Naive thymus-derived CD4-positive, alpha-beta T cell (primary cell): ENCODE measurements at places on chromosomes 1 and 21. TPM values are rescaled to one million over a fixed set of nuclear protein-coding genes. Genes with fewer than 3 reads are reported as not detected.

The COL6A1 gene
- total RNA-seq: 0.22 and 0.51 TPM in 2 replicates

GRCh38 chr1:204293605-204294337 is 66.0 kb downstream of the PLEKHA6 start:
- no peak for DNase-seq
- no peaks in the 10 kb centered on the region for H3K27me3 ChIP-seq
- H3K4me1 ChIP-seq: no peaks in the 10 kb centered on the region
- no peak overlapping the region for H3K27ac ChIP-seq
- no peak overlapping the region for H3K4me3 ChIP-seq

DNA sequence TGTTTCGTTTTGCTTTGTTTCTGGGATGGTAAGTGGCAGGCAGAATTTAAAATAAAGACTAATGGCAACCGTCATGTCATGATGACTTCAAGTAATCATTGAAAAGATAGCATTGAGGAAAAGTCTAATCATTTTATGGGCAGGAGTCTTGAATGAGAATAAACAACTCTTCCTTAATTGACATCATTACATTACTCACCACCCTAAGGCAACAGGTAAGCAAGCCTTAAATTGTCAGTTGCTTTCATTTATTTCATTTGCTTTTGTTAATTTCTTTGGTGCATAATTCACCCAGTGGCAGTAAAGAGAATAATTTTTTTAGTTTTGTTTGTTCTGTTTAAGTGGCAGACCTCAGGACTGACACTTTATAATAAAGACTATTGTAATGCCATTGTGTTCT is 669.0 kb downstream of the RWDD3 start:
- no peaks in the 10 kb centered on the region for H3K4me1 ChIP-seq
- DNase-seq: no peak
- no peak overlapping the region for H3K27ac ChIP-seq
- H3K27me3 ChIP-seq: no peaks in the 10 kb centered on the region
- H3K36me3 ChIP-seq: no peaks in the 10 kb centered on the region

The PSEN2 gene
- 5.3 TPM for total RNA-seq

The PTPN7 gene
- 43.2 TPM for total RNA-seq

The ALPL gene
- not detected for total RNA-seq

GRCh38 chr21:24781146-24781545 is 826.1 kb downstream of the MRPL39 start:
- no peak overlapping the region for H3K4me3 ChIP-seq
- H3K27me3 ChIP-seq: no peaks in the 10 kb centered on the region
- H3K4me1 ChIP-seq: no peaks in the 10 kb centered on the region
- no peak for DNase-seq
- H3K27ac ChIP-seq: no peak overlapping the region

- no peak overlapping the region for H3K4me3 ChIP-seq
- no peak overlapping the region for H3K27ac ChIP-seq
- H3K36me3 ChIP-seq: no peaks in the 10 kb centered on the region
- no peaks in the 10 kb centered on the region for H3K4me1 ChIP-seq
Observed at GRCh38 chr1:11874624-11875023, 15.9 kb upstream of the NPPB start.
